ENCODE measurements at places on chromosomes 13 and 19.

GRCh38 chr19:42697884-42698283 lies 42.4 kb downstream of the PSG3 start:
- DNase-seq = no peak

GRCh38 chr13:36207672-36208071 lies 6.7 kb downstream of the SOHLH2 start:
- DNase-seq = no peak

DNA sequence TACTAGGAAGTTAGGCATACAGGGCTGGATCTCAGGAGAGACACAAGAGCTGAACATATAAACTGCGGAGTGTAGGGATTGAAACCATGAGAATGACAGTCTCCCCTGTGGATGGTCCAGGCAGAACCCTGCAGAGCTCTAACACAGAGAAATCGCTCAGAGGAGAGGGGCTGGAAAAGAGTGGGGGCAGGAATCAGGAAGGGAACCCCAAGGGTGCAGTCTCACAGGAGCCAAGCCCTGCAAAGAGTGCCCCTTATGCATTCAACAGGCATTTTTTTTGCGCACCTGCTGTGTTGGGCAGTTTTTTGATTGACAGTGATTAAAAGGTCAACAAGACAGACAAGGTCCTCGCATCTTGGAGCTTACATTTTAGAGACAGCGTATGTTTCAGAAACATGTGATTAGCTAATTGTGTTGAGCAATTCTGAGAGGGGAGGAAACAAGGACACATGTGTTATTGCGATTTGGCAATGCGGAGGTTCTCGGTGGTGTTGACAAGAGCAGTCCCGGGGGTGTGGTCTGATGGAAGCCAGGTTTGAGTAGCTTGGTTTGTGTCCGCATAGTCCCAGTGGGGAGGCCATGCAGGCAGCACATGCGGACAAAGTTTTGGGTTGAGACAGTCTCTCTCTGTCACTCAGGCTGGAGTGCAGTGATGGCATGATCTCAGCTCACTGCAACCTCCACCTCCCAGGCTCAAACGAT lies 182.6 kb upstream of the IRS2 start:
- peak; percentile 65 for DNase-seq

DNA sequence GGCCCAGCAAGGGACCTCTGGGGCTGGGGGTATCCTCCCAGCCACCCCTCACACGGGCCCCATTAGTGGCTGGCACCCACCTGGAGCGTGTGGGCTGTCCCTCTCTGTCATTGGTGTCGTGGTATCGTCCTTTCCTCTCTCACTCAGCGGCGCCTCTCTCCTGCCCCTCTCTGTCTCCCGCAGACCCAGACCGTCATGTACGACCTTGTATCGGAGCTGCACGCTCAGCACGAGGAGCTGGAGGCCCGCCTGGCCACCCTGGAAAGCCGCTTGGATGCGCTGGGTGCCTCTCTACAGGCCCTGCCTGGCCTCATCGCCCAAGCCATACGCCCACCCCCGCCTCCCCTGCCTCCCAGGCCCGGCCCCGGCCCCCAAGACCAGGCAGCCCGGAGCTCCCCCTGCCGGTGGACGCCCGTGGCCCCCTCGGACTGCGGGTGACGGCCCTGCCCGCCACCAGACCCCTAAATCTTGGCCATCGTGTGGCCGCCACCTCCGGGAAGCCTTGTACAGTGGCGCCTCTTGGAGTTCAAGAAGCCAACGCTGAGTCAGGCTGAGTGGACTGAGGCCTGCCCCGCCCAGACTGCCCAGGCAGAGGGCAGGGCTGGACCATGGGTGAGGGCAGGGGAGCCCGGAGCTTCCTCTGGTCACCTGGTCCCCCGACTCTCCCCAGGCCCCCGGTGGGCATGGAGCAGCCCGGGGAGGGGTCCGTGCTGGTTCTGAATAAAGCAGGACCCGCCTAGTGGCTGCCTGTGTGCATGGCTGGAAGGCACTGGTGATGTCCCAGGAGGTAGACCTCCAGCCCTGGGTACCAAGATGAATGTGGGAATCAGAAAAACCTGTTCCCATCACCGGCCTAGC lies 9.8 kb upstream of the ARRDC2 start:
- DNase-seq = peak; percentile 26

DNA sequence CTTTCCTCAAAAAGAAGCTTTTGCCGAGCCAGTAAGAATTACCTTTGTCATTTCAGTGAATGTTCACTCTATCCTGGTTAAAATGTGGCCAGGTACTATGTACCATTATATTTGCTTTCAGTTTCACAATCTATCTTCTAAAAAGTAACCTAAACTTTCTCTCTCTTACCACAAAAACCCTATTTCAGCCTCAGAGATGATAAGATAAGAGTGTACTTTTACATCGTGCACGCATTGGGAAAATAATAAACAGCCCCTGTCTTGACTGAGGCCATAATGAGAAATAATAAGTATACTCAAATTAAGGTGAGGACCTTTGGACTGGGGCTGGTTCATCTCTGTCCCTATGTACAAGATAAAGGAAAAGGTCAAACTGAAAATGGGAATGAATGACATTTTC lies 77.7 kb downstream of the ZNF726 start:
- DNase-seq = no peak

GRCh38 chr13:45352031-45352430 lies 11.0 kb upstream of the TPT1 start:
- DNase-seq = no peak

DNA sequence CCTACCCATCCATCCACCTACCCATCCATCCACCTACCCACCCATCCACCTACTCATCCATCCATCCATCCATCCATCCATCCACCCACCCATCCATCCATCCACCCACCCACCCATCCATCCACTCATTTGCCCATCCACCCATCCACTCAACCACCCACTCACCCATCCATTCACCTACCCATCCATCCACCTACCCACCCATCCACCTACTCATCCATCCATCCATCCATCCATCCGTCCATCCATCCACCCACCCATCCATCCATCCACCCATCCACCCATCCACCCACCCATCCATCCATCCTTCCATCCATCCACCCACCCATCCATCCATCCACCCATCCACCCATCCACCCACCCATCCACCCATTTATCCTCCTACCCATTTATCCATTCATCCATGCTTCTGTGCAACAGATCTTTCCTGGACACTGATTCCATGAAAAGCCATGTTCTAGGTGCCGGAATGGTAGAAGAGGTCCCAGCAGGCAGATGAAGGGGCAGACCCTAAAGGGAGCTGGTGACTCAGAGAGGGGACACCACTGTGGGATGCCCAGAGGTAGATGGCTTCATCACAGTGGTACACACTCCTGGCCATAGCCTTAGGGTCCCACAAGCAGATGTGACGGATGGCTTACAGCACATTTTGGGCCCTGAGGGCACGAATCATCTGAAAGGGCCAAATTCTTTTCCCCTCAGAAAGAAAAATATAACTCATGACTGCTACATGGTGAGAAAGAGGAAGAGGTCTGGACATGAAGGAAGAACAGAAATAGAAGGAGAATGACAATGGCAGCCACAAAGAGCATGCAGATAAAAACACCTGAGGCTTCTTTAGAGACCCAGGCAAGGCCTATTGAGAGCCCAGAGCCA lies 76.0 kb downstream of the KCTD15 start:
- DNase-seq = no peak

GRCh38 chr19:54355675-54356074 lies 9.1 kb downstream of the LAIR1 start:
- no peak for DNase-seq

GRCh38 chr13:94345374-94346195 lies 133.9 kb downstream of the DCT start:
- peak; percentile 58 for DNase-seq

- peak; percentile 82 for DNase-seq
Observed at GRCh38 chr19:49150106-49150943, 4.9 kb downstream of the HRC start.

DNA sequence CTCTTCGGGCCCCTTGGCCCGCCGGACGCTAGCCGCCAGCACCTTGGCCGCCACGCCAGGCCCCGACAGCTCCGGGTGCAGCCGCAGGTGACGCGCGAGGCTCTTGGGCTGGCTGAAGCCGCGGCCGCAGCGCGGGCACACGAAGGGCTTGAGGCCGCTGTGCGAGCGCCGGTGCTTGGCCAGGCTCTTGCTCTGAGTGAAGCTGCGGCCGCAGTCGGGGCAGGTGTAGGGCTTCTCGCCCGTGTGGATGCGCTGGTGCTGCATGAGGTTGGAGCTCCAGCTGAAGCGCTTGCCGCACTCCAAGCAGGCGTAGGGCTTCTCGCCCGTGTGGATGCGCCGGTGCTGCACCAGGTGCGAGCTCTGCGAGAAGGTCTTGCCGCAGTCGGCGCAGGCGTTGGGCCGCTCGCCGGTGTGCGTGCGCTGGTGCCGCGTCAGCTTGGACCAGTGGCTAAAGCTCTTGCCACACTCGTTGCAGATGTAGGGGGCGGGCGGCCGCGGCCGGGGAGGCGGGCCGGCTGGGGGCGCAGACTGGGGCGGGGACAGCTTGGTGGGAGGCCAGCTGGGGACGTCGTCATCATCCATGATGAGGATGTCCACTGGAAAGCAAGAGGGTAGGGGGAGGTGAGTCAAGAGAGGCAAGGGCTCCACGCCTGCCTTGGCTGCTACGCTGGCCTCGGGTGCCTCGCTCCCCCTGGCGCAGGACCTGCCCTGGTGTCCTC lies 32.4 kb downstream of the ZNF787 start:
- DNase-seq = no peak

- DNase-seq = no peak
Observed at GRCh38 chr19:55173186-55173713, 6.8 kb upstream of the DNAAF3 start.

DNA sequence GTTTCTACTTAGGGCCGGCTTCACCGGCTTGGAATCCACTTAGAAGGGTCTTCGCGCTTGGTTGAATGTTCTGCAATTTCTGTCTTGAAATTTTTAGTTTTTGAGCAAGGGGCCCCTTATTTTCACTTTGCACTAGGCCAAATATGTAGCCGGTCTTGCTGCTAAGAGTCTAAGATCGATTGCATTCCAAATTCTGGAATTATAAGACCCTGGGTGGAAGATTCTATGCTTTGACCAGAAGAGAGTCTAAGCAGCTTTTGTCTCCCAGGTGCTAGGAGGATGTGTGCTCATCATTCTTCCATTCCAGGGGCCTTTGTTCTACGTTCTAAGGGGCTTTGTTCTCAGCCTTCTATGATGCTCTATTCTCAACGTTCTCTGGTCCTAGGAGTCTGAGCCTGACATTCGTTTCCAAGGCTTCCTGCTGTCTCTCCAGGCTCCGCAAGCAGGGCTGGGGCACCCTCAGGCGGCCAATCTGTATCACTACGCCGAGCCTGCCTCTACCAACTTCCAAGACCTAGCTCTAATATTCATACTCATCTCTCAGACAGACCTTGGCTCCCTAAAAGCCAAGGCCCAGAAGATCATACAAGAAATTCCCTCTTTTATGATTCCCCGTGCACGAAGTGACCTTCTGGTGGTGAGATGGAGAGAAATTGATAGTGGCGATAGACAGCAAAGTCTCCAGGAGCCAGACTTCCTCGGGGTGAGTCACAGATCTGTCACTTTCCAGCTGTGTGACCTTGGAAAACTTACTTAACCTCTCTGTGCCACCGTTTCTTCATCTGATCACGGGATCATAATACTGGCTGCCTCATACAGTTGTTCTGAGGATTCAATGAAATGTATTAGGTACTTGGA lies 982 bp upstream of the DACT3 start:
- peak; percentile 95 for DNase-seq

DNA sequence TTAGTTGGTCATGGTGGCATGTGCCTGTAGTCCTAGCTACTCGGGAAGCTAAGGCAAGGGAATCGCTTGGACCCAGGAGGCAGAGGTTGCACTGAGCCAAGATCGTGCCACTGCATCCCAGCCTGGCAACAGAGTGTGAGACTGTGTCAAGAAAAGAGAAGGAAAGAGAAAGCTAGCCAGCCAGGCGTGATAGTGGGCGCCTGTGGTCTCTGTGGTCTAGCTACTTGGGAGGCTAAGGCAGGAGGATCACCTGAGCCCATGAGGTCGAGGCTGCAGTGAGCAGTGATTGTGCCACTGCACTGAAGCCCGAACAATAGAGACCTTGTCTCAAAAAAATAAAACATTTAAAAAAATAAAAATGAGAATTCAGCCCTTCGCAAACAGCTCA lies 33.3 kb downstream of the TIMM13 start:
- DNase-seq = no peak

GRCh38 chr13:44050450-44051063 lies 170.9 kb downstream of the LACC1 start:
- peak; percentile 66 for DNase-seq

GRCh38 chr13:101202590-101202989 lies 213.7 kb downstream of the NALCN start:
- no peak for DNase-seq

- no peak for DNase-seq
Observed at GRCh38 chr13:48078251-48078656, 16.6 kb downstream of the MED4 start.

DNA sequence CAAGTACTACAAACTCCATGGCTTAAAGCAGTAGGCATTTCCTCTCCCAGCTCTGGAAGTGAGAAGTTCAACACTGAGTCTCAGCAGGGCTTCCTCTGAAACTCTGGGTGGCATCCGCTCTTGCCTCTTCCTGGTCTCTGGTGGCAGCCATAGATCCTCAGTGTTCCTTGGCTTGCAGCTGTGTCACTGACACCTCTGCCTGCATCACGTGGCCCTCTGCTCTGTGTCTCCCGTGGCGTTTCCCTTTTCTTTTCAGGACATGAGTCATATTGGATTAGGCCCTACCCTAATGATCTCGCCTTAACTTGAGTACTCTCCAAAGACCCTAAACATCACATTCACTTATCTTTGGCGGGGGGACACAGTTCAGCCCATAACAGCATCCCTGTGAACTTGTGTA lies 466.7 kb downstream of the MYO16 start:
- peak; percentile 18 for DNase-seq

DNA sequence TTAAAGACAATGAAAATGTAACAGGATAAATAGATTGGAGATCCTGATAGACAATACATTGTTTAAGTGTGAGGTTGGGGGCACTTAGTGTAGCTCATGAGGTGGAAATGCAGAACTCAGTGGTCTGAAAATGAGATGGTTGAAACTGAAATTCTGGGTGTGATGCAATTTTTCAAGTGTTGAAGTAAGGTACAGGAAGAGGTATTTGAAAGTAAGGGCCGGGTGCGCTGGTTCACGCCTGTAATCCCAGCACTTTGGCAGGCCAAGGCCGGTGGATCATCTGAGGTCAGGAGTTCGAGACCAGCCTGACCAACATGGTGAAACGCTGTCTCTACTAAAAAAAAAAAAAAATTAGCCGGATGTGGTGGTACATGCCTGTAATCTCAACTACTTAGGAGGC lies 113.0 kb downstream of the UFM1 start:
- no peak for DNase-seq

GRCh38 chr13:74773248-74773647 lies 639.0 kb upstream of the KLF12 start:
- no peak for DNase-seq

DNA sequence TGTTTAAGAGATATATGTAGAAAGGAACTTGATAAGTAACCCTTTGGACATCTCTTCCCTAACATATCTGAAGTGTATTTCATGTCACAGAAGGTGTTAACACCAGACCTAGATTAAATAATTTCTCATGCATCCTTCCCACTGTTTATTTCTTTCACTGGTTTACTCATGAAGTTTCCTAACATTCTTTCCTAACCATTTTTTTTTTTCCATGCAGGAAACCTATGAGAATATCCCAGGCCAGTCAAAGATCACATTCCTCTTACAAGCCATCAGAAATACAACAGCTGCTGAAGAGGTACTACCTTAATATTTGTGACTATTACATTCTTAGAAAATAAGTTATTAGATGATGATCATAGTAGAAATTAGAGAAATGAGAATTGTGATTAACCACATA lies 28.8 kb downstream of the IPO5 start:
- DNase-seq = no peak

- DNase-seq = no peak
Observed at GRCh38 chr19:33821871-33822270, 25.2 kb downstream of the KCTD15 start.
